Stimulated activated CD8-positive, alpha-beta memory T cell treated with anti-CD3 and anti-CD28 coated beads, Interleukin-4, amount 100 ng/mL, for 48 hours (primary cell): ENCODE measurements at places on chromosomes 6 and 20.

DNA sequence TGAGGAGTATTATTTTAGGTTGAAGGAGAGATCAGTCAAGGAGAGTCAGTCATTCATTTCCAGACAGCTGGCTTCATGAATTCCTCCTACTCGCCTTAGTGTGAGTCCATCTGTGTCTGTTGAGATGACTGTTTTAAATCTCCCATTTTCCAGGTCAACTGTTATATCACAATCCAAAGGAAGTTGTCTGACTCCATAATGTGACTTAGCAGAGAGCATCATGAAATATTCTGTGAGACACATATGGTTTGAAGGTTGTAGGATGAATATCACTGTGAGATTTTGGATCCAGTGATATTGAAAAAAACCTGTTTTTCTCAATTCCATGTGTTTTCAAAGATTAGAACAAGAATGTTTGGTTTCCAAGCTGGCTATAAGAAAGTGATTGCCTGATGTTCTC is 530.2 kb upstream of the MAN1A1 start:
- no peak for DNase-seq

GRCh38 chr6:157665180-157665579 is 157.9 kb upstream of the SNX9 start:
- no peak for DNase-seq

DNA sequence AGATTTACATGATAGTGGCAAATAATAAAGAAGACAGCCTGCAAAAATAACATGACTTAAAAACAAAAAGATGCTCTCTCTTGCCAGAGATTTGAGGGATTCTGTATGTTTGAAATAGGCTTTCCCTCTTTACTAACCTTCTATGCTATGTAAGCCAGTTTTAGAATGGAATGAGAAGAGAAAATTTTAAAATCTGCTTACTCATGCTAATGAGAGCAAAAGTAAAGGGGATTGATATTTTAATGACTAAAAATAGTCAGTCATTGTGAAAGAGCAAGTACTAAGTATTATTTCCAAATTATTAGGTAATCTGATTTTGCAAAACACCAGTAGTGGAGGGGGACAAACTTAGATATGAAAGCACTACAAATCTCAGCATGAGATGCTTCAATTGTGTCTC is 563.3 kb upstream of the ADGRB3 start:
- no peak for DNase-seq

DNA sequence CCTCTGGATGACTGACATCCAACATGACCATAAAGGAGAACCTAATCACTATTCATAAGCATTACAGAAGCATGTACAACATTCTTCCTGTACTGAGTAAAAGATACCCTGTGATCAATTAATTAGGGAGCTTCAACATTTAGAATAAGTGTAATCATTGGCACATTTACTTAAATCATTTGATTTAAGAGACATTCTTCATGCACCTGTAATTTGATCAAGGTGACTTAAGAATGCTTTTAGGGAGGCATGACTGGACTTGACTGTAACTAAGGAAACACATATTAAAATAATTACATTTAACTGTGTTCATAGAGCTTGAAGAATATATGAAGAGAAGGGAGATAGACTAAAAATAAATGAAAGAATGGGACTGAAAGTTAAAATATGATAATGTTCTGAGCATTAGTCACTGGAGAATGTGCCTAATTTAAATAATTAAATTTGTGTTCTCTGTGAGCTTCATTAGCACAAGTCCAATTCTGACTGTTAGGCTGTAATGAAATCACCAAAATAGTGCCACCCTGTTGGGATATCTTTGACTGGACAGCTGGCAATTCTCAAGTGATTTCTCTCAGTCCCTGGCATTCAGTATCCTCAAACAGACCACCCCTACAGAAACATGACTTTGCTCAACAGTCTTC is 295.5 kb upstream of the ADGRB3 start:
- no peak for DNase-seq

GRCh38 chr6:91720324-91720723 is 1133.5 kb upstream of the MAP3K7 start:
- no peak for DNase-seq
